ENCODE measurements at places on chromosomes 16 and 17. TPM values are rescaled to one million over a fixed set of nuclear protein-coding genes. Genes with fewer than 3 reads are reported as not detected.

The MYH13 gene
- not detected for total RNA-seq

The KCNH4 gene
- total RNA-seq: 0.41 TPM

DNA sequence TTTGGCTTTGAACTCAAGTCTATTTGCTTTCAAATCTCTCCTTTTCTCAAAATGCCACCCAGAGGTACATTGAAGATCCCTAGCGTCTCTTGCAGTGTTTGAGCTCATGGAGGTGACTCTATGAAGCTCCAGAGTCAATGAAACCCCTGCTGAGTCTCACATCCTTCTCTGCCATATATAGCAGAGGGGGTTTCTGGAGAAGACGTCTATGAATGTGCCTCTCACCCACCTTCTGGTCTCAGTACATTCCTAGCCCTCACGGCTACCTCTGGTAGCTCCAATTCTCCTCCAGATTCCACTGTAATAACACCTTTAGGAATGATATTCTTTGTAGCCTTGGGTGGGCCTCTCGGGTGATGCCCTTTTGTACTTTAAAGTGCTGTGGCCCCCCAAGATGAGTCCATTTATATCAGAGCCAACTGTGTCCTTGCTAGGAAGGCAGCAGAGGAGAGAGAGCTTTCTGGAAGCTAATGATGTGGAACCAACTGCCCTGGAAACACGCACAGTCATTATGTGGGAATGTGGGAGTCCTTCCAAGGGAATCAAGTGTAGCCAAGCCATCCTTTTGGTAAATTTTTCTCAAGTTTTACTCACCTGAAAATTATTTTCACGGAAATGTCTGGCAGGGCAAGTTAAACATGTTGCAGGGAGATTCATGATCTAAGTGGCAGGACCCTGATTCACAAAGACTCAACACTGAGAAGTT is 123.4 kb downstream of the ASIC2 start:
- DNase-seq: no peak

DNA sequence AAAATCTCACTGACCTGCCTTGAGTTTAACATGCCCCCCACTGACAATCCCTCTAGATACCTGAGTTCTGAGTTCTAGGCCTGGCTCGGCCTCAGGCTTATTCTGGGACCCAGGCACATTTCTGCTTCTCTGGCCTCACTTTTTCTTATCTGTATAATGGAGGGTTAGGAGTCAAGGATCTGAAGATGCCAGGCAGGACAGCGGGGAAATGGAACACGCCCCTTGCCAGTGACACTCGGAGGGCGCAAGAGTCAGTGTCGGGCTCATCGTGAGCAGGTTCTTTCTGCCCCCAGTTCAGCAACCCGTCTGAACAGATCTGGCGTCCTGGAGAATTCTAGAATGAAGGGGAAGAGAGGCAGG is 567 bp upstream of the MT3 start:
- DNase-seq: no peak

The CHST6 gene
- total RNA-seq: 0.41 TPM

DNA sequence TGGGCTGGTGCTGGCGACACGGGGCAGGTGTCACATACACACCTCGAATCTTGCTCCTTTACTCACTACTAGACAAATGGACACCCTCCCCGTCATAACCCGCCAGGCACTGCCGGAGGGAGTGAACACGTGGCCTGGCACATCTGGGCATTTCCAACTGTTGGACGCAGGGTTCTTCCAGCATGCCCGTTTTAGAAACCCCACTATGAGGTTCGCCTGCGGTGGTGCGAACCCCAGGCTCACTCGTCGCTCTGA is 6.8 kb upstream of the CEP131 start:
- no peak for DNase-seq

The LLGL2 gene
- total RNA-seq: 0.82 TPM

- DNase-seq: no peak
Observed at GRCh38 chr16:55056585-55057401, 126.1 kb downstream of the IRX5 start.

DNA sequence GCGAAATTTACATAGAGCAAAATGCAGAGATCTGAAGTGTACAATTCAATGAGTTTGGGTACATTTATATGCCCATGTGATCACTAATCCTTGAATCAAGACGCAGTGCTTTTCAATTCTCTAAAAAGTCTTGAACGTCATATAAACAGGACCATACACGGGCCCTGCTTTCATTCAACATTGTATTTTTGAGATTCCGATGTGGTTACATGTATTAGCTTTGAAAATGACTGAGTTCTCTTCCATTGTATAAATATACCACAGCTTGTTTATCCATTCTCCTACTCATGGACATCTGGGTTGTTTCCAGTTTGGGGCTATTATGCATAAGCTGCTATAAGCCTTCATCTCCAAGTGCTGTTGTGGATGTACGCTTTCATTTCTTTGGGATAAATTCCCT is 45.5 kb downstream of the ZCCHC14 start:
- DNase-seq: no peak

DNA sequence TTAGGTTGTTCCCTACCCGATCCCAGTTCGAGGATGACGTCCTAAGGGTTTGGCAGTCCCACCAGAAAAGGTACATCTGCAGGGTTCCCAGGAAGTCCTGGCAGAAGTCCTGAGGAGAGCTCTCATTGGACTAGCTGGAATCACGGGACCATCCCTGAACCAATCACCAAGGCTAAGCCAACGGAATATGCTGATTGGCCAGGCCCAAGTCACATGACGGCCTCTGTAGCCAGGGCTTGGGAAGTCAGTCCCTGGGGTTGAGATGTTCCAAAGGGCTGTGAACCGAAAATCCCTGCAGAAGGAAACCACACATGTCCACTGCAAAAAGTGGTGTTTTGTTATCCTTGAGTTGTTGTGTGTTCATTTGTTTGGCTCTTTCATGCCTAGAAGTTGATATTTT is 68.2 kb upstream of the ZNF423 start:
- DNase-seq: no peak

GRCh38 chr16:85316321-85316919 is 204.1 kb upstream of the CIBAR2 start:
- peak; percentile 58 for DNase-seq

DNA sequence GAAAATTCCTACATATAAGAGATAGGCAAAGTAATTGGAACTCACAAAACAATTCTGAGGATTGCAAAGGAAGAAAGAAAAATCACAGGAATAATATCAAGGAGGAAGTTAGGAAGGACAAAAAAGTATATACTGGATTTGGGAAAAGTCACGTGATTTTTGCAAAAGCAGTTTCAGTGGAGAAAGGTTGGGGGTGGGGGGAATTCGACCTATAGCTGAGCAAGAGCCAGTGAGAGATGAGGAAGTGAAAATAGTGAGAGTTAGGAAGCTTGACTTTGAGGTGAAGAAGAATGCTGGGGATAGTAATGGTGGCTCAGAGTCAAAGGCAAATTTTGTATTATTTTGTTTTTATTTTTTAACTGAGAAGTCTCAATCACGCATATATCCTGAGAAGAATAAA is 438.0 kb upstream of the PMFBP1 start:
- DNase-seq: no peak

The GLG1 gene
- total RNA-seq: 64.8 TPM

The DNAI2 gene
- total RNA-seq: not detected
